T-helper 2 cell treated with Interferon-gamma antibody and Interleukin-4, amounts not matched to agents 5 μg/mL and 100 μg/mL, for 36 hours (primary cell): ENCODE measurements at places on chromosomes 3 and 15.

GRCh38 chr3:98240131-98240530, 23.9 kb upstream of the OR5H6 start:
- DNase-seq: no peak

DNA sequence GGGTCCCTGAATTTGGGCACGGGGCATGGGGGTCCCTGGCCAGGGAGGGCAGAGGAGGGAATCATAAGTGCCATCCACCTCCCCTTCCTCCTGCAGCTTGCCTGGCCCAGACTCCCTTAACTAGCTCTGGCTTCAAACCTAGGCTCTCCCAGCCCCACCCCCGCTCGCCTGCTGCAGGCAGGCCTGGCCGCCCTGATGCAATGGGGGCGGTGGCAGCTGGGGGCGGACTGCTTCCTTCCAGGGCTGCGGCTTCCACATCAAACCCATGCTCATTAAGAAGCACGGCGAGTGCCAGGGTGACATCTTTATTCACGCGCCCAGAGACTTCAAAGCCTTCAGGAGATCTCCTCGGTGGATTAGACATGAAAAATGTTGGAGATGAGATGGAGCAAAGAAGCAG, 123.1 kb downstream of the TPRA1 start:
- DNase-seq: no peak

DNA sequence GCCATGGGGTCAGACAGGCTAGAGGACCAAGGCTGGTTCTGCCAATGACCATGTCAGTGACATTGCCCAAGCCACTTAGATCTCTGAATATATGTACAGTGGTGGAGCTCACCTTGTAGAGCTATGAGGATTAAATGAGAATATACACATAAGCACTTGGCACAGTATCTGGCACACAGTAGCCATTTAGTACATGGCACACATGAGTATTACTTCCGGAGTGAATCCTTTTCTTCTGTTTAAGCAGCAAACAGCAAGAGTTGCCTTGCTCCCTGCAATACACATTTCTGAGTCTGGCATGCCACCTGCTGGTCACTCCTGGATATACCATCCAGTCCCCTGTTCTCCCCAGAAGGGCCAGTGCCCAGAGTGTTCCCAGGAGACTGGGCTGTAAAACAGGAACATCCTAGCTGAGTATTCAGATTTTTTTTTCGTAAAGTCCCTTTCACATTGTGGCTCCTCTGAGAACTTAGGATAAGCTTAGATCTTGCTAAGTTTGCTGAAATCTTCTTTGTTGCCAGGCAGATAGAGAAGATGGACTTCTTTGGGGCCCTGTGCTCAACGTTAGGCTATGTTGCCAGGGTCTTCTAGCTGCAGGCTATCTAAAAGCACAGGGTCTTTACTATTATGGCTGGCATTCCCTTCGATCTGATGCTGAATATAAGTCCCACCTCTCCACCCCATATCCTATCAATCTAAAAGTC, 203.4 kb downstream of the ADAMTS9 start:
- DNase-seq: peak; percentile 41

DNA sequence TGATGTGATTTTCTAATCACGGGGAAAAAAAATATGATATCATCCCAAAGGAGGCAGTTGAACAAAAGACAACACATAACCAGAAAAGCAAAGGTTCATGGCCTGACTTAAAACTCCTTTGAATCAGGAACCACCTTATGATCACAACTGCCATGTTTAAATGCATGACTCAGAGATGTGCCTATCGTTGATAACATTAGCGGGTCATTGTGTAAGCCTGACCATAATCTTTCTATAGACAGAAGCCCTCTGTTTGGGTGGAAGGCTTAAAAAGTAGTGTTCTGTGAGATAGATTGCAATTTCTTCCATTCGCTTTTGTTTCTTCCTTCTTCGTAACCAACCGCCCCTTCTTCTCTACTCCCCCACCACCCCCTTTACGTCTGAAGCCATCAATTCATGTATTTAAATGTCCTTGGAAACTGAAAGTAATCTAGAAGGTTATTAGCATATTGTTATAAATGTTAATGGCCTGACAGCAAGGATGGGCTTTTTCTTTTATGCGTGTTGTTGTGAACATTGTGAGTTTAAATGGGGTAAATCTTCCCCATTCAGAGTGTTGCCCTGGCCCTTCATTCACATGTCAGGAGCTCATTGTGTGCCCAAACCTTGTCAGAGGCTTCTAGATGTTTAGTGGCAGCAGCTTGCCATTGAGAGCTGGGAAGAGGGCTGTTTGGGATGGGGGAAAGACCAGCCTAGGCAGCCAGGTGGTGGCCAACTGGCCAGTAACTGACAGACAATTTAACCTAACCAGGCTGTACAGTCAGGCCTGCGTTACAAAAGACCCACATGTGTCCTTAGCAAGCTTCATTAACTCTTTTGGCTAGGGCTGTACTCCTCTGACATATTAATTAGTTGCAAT, 64.5 kb downstream of the EPHA3 start:
- DNase-seq: no peak

DNA sequence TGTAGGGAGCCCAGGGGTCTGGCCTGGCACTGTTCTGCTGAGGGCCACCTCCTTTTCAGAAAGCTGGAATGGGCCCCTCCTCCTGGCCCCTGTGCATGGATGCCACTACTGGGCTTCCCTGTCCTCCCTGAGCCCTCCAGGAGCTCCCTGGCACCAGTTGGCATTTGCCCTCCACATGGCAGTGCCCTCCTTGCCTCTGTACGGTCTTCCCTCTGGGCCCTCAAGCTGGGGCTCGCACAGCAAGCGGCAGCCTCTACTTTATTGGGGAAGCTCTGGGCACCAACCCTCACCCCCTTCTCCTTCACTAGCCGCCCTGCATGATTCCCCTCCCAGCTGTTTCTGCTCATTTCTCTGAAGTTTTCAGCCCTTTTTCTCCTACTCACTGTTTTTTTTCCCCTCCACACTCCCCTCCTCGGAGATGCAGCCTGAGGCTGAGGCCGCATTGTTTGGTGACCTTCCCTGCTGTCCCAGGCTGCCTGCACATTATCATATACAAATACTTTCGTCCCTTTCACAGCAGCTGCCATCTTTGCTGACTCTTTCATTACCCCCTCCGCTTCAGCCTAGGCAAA, 127.3 kb downstream of the EEFSEC start:
- no peak for DNase-seq

DNA sequence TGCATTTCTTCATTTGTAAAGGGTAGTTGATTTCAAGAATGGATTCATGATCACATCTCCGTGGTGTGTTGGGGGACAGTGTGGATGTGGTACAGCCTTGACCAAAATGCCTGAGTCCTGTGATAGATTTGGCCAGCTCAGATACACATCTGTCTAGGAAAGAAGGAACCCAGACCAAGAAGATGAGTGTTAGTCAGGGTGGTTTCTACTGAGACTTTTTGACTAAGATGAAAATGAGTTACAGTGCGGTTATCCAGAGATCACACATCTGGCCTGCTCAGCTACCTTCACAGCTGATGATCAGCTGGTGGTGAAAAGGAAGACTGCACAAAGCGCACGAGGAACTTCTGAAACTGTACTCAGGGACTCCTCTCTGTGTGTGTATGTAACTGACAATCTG, 68.0 kb downstream of the FNDC3B start:
- peak; percentile 75 for DNase-seq

GRCh38 chr3:138199851-138200250, 12.8 kb downstream of the ARMC8 start:
- no peak for DNase-seq

GRCh38 chr3:192889679-192890078, 28.0 kb downstream of the MB21D2 start:
- no peak for DNase-seq

GRCh38 chr3:22691407-22691806, 511.7 kb upstream of the UBE2E2 start:
- DNase-seq: no peak

DNA sequence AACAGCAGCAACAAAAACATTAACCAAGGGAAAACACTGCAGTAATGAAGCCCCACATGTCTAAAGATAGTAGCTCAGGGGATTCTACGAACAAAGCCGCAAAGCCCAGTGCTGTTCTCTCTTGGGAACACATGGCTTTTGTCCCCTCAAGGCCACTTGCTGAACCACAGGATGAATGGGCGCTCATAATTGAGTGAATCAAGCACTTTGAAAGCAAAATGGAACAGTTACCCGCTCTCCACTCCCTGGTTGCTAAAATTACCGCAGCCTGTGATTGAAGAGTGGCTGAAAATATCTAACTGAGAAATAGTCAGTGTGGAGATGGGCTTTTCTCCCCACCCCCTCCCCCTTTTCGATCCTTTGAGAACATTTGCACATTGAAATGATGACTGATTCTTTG, 39.6 kb downstream of the RASGRF1 start:
- no peak for DNase-seq

DNA sequence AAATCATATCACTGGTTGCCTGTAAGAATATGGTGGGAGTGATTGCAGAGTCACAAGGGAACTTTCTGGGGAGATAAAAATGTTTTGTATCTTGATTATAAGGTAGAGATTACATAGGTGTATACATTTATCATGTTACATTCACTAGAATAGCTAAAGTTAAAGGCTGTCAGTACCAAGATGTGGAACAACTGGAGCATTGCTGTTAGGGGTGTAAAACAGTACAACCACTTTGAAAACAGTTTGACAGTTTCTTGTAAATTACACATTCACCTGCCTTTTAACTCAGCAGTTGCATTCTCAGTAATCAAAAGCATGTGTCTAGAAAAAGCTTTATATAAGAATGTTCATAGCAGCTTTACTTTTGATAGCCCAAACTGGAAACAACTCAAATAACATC, 27.6 kb downstream of the RASA2 start:
- DNase-seq: no peak

DNA sequence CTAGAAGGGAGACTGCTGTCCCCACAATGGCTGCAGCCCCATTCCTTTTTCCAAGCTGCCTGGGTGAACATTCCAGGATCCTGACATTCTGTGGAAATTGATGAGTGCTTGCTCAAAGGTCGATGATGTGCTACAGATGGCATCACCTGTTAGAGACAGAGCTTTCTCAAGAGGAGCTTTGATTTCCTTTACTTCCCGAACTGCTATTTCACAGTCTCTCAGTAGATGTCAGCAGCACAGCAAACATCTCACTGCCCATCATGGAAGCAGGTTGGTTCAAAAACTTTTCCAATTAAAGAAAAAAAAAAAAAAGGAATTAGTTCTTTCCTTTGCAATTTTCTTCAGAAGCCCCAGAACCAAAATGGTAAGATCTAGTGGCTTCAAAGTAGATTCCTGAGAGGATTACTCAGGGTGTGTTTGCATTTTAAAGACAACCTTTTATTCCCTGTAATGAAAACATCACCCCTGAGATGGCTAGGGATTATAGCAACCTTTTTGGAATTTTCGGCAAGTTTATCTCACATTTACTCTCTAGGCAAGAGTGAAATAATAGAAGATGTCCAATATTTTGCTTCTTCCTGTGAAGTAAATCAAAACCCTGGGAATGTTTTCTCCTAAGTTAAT, 44.8 kb downstream of the POLR2M start:
- no peak for DNase-seq

DNA sequence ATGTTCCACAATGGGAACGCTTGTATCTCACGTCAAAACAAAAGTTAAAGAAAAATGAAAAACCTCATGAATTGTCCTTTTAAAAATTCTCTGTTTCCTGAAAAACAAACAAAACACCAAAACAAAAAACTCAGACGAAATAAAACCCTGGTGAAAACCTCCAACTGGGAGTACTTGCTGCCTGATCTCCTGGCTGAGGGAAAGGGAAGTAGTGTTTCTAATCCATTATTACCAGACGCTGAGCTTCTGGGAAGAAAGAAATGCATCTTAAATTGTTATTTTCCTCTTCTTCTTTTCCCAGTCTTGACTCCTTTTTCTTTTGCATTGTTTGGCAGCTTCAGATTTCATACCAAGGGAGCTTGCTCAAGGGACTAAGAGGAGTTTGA, 243.2 kb upstream of the RGMA start:
- DNase-seq: no peak

GRCh38 chr3:150733936-150734794, 28.8 kb downstream of the SIAH2 start:
- no peak for DNase-seq

- no peak for DNase-seq
Observed at GRCh38 chr15:49406352-49407118, 16.5 kb upstream of the FGF7 start.

GRCh38 chr3:185297867-185298266, 44.0 kb upstream of the EHHADH start:
- DNase-seq: no peak

GRCh38 chr15:77535845-77536244, 96.9 kb downstream of the LINGO1 start:
- no peak for DNase-seq

- DNase-seq: no peak
Observed at GRCh38 chr3:72494626-72495025, 353.6 kb downstream of the SHQ1 start.

DNA sequence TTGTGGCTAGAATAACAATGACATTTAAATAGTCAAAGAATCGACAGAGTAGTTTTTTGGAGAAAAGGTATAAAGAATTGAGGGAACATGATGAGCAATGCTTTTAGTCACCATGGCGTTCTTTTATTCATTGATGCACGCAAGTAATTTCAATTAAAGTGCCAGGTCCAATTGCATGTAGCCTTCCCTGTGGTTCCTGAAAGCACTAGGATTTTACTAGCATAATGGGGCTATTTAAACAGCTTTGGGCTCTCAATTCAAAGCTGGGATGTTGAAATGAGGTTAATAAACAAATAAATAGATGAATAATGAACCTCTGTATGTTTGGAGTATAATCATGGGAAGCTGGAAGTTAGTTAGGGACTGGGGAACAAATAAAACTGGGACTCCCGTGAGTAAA, 121.2 kb upstream of the GAP43 start:
- no peak for DNase-seq

GRCh38 chr15:98896002-98896721, 111.4 kb downstream of the PGPEP1L start:
- DNase-seq: no peak

DNA sequence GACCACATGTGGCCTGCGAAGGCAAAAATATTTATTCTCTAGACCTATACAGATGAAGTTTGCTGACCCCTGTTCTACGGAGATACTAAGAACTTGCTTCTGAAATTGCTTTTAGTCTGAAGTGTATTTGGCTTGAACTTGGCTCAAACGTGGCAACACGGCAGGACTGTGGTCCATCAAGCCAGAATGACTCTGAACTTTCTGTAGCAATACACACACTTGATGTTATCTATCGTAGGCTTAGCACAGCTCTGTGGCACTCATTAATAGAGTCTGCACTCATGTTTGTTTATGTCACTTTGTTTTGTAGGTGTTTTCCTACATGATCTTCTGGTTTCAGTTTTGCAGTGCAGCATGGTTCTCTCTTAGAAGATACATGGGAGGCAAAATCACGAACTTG, 298.1 kb downstream of the ADAMTS17 start:
- no peak for DNase-seq

GRCh38 chr15:80317389-80318182, 65.6 kb upstream of the CTXND1 start:
- DNase-seq: no peak

GRCh38 chr3:81760215-81760614, 1.2 kb downstream of the GBE1 start:
- DNase-seq: no peak

DNA sequence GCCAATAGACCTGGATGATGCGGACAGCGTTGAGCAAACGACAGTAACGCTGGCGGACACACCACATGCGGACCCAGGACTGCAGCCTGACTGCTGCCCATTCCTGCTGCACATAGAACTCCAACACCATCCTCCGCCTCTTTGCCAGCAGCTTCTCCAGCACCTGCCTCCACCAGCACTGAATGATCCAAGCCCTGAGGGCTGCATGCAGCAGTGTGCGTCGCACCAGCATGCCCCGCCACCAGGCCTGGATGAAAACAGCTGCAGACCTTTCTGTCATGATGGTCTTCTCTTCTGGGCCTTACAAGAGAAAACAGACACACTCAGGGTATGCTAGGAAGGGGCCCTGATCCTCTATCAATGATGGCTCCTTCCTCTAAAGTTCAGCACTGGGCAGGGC, 1.5 kb downstream of the IQCF5 start:
- no peak for DNase-seq
